CD4-positive, alpha-beta T cell treated with Interleukin-4 for 1 hour (primary cell): ENCODE measurements at places on chromosomes 2 and 18.
A peak's percentile ranks its signal among the peaks of the same experiment; 100 is the strongest.

DNA sequence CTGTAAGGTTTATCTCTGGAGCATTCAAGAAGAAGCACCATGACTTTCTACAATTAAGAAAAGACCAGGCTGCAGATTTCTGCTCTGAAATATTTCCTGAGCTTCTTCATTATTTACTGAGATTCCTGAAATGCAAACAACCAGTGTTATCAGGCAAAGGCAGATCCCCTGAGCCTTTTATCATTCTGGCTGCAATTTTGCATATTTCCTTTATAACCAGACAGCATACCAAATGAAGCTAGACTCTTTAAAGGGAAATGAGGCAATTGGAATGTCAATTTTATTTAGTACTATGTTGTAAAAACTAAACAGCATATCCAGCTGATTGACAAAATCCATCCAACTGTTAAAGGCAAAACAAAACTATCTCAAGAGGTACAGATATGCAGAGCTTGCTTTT is 372.5 kb downstream of the RIT2 start:
- no peak for DNase-seq

DNA sequence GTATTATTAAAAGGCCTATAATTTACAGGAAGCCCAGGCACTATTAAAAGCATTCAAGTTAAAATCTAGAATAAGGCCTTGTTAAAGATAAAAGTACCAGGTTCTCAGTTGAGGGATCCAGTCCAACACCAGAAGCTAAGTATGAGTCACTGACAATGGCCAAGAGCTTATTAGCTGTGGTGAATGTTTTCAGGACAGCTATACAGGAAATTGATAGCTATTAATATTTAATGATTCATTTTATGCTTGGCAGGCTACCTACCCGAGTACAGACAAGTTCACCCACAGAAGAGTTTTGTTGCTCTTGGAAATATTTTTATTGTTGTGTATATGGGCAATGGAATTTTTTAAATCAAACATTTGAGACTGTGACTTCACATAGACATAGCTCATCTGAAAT is 729.6 kb upstream of the ZNF804A start:
- DNase-seq: no peak

DNA sequence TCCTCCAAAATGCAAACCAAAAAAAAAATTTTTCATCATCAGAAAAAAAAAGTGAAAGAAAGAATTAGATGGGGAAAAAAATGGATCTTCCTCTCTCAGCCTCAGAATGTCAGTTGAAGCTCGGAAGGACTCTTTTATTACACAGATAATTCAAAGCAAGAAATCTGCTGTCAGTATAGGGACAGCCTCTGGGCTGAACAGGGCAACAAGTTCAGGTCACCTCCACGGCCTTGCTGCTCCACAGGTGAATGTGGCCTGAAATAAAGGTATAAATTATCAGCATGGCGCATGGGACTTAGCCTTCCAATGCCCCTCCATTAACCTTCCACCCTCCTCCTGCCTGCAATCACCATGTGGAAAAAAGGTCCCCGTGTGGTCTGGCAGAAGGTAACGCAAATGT is 316.8 kb upstream of the POU3F3 start:
- DNase-seq: no peak

GRCh38 chr2:17309741-17310339 is 208.4 kb downstream of the RAD51AP2 start:
- DNase-seq: peak; percentile 13

GRCh38 chr2:173106959-173107628 is 31.4 kb downstream of the MAP3K20 start:
- DNase-seq: no peak

- no peak for DNase-seq
Observed at GRCh38 chr2:18834341-18834740, 245.0 kb upstream of the NT5C1B start.
